Stimulated activated CD4-positive, alpha-beta T cell treated with anti-CD3 and anti-CD28 coated beads, Interleukin-1b, Interleukin-23, amount 100 ng/mL, for 48 hours (primary cell): ENCODE measurements at places on chromosomes 1 and 21.

DNA sequence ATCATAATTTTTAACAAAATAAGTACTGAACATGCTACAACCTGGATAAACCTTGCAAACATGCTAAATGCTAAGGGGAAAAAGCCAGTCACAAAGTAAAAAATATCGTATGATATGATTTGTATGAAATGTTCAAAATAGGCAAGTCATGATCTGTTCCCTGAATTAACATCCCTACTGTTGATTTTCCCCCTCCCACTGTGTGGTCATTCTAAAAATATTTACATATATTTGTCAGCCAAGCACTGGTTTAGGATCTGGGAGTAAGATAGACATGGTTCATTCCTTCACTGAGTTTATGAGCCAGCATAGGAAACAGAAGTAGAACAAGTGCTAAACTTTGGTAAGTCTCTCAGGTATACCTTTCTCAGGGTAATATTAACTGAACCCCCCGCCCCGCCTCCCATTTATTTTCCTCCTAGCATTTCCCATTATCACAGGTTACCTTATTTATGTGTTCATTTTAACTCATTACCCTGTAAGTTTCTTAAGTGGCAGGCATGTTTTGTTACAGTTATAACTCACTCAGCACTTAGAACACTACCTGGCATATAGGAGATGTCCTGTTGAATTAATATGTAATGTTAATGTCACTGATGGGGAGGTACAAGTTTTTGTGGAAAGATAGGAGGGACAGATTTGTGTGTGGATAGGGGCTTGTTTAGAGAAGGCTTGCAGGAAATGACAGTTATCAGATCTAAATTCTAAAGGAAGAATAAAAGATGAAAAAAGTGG is 12.3 kb downstream of the UQCRH start:
- DNase-seq, result no peak

- DNase-seq, result no peak
Measured at GRCh38 chr1:22040286-22040623, 12.3 kb upstream of the CDC42 start.

DNA sequence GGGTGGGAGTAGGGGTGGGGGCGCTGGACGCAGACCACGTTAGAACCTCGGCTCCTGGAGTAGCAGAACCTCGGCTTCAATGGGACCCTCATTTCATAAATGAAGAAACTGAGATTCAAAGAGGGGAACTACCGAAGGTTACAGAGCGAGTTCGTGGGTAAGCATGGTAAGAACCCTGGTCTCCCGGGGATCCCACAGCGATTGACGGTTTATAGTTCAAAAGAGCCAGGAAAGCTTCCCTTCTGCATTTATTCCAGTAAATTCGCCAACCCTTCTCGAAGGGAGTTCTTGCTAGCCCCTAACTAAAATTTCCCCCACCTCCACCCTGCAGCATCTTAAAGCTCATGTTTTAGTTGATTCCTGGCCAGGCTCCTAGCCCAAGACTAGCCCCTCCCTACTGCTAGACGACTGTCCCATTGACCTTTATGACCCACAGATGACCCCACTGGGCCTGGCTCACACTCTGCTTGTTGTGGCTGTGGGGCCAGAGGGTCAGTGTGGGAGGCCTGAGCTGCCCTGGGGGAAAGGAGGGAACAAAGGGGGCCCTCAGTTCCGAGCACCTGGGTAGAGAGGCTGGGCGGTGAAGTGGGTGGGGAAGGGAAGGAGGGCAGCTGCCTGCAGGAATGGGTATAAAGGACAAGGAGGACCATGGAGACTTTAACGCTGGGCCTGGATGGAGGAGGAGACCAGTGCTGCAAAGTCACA is 558 bp upstream of the KIF21B start:
- no peak for DNase-seq

- no peak for DNase-seq
Measured at GRCh38 chr21:23160914-23161313, 2162.7 kb downstream of the NCAM2 start.

DNA sequence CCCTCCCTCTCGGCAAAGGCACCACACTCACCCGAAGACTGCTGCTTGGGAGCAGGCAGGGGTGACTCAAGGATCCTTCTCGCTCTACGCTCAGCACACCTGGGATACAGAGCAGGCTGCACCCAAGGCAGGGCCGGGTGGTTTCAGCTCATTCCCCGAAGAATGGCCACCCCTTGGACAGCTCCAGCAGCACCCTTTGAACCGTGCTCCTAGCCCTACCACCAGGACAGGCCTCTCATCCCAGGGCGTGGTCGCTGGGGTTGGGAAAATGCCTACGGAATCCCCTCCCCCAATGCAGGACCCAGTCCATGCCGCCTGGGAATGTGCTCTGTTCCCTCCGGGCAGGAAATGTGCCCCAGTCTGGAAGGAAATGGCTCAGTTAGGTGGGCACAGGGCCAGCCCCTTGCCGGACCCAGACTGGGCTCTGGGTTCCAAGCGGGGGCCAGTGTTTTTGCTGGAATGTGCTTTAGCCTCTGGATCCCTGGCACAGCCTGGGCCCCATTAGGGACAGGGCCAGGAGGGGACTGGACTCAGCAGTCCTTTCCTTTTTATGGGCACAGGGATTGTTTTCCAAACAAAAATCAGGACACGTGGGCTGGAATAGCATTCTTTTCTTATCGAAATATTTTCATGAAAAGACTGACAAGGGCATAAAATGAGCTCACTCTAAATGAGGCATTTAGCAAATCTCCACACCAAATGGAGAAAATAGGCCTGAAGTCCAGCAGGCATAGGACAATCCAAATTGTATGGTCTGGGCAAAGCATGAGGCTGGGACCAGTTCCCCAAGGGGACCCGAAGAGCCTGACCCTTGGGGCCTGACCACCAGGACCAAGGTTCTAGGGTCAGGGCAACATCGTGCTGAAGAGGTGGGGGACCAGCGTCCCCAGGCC is 7.3 kb downstream of the TMEM82 start:
- DNase-seq, result no peak

DNA sequence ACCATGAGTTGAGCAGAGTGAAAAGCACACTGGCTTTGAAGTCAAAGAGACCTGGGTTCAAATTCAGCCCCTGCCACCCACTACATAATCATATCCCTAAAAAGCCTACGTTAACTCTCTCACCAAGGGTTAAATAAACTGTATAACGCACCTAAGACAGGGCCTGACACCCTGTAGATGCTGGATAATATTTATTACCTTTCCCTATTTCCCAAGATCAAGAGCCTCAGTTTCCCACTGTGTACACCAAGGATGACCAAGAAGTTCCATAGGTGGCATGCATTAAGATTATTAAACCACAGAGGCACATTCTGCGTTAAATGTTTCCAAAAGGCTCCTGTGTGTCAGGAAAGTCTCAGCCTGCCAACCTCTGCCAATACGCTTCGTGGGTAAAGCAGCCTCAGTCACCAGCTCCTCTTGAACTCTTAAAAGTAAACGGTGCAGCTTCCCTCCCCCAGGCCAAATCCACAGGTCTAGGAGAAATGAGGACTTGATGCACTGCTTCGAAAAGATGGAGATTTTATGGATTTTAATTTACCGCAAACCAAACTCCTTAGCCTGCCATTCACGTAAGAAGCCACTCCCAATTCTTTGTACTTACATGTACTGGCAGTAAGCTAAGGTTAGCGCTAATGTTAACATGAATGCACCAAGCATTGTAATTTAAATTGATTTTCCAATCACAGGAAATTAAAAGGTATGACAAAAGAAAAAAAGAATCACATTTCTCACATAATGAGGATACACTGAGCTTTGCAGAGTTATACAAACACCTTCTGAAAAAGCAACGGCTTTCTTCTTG is 2.6 kb downstream of the USP24 start:
- DNase-seq, result no peak

DNA sequence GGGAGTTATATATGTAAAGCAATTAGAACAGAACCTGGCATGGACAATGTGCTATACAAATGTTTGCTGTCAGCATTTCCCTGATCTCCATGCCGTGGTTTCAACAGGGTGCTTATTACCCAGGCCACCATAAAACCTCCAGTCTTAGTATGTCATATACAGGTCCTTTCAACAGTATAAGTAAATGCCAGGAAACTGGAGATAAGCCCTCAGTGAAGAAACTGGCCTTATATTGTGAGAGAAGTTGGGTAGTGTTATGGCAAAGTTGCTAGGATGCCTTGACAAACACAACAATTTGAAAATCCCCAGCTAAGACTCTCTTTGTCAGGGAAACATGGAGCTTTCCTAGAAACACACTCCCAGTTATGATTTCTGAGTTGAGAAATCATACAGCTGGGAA is 850.2 kb upstream of the ADAMTS5 start:
- DNase-seq, result no peak

- DNase-seq, result no peak
Measured at GRCh38 chr1:208526613-208527125, 282.5 kb upstream of the PLXNA2 start.

- peak; percentile 57 for DNase-seq
Measured at GRCh38 chr1:230568008-230568407, 74.3 kb upstream of the COG2 start.

- no peak for DNase-seq
Measured at GRCh38 chr21:42075686-42076471, 4.8 kb downstream of the UMODL1 start.

- no peak for DNase-seq
Measured at GRCh38 chr1:205442051-205442725, 13.7 kb downstream of the BLACAT1 start.

GRCh38 chr1:205244384-205244783 is 16.6 kb downstream of the TMCC2 start:
- DNase-seq, result no peak

DNA sequence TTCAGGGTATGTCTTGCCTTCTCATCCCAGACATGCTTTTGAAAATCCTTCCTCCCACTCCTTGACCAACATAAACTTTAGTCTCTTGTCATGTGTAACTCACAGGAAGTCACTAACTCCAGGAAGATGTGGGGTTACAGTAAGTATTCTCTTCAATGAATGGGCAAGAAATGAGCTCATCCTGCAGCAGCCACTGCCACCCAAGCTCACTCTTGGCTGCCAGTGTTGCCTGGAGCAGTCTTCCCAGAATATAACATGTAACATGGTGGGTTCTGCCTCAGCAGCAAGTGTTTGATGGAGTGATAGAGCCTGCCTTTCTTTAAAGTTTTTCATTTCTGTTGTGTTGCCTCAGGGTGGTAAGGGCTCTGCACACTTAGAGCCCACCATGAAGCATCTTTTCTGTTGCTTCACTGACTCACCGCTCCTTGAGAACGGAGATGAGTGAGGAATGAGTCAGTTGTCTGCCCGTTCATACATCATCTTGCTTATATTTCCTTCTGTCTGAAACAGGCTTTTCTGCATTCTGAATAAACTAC is 187.0 kb downstream of the TPR start:
- peak; percentile 26 for DNase-seq

- DNase-seq, result no peak
Measured at GRCh38 chr1:9827558-9828185, 3.9 kb upstream of the CLSTN1 start.

DNA sequence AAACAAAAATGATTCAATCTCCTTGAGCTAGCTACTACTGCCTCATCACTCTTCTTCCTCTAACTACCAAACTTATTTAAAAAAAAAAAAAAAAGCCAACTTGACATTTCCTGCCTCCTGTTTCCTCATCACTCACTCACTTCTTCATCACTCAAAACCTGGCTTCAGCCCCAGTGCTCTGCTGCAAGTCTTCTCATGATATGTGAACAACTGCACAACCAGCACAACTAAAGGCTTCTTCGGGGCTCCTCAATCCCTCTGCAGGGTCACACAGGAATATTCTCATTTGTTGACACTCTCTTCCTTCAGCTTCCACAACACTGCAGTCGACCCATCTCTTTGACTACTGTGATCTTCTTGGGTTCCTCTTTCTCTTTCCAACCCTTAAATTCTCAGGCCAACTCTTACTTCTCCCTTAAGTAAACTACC is 7.6 kb downstream of the MTF1 start:
- DNase-seq, result no peak

- no peak for DNase-seq
Measured at GRCh38 chr1:219066631-219067349, 106.9 kb upstream of the LYPLAL1 start.

DNA sequence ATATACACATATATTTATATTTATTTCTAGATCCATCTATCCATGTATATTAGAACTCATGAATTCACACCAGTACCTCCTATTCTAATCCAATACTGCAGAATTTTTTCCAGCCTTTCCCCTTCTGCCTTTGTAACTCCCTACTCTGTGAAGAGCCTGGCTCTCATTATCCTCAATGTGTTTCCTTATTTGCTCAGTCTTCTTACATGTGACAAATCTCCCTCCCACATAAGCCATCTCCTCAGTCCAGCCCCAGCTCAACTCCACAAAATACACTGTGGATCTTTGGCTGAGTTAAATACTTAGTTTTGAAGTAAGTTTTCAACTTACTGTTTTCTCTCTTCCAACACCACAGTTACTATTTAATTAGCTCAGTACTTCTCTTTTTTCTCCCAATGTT is 45.7 kb downstream of the ATP5PO start:
- DNase-seq, result no peak

DNA sequence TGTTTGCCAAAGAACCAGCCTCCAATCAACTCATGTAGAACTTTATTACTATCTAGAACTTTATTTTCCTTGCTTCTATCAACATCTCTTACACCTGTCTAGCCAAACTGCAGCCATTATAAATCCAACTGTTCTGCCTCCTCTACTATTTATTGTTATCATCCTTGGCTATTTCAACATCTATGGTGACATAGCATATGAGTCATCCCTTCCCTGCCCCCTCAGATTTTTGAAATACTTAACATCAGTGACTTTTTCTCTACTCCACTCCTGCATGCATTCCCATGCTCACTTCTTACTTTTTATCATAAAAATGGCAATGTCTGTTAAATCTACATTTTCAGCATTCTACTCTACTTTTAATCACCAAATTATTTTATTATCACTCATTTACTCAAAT is 544.9 kb upstream of the NEGR1 start:
- DNase-seq, result no peak

DNA sequence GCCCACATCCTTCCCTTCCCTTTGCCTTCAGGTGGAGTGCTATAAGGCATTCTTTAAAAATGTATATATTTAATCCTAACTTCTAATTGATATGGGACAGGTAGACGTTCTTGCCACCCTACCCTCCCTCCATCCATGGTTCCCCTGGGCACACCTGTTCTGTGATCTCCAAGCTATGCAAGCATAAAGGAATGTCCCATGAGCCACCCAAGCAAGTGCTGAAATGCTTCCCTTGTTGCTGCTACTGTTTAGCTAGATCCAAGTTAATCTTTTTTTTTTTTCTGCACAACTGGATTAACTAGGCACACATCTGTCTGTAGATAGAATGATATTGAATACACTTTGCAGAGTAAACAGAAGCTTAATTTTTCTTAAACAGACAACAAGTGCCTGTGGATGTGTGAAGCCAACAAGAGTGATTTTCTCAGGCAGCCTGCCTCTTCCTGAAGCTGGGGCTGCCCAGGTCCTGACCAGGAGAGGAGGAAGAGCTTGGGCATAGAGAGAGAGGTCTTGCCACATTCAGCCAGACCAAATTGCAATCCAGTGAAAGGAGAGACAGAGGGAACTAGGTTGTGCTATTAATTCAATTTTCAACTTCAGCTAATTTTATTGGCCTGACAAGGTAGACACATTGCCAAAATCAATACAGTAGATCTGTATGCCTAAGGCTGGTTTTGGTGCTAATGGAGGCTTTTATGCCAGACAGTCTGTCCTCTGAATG is 28.2 kb upstream of the ATP1B1 start:
- DNase-seq, result no peak
